ELR (cell line): ENCODE measurements at places on chromosomes 5 and 9.

- peak; percentile 45 for DNase-seq
Observed at GRCh38 chr9:128910906-128911305, 9.9 kb upstream of the PHYHD1 start.

DNA sequence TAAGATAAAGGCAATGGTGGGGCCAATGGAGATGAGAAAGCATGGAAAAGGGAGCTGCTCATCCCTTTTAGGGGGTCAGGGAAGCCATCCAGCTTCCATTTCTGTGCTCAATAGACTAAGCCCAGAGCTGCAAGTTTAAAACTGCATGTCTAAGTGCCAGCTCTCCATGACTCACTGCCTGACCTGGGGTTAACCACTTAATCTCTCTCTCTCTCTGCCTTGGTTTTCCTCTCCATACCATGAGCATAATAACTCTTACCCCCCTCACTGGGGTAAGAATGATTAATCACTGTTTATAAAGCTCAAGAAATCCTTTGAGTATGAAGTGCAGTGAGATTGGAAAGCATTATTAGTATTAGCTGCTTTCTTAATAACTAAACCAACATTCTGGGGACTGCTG lies 1382.4 kb upstream of the WWC1 start:
- DNase-seq = no peak

DNA sequence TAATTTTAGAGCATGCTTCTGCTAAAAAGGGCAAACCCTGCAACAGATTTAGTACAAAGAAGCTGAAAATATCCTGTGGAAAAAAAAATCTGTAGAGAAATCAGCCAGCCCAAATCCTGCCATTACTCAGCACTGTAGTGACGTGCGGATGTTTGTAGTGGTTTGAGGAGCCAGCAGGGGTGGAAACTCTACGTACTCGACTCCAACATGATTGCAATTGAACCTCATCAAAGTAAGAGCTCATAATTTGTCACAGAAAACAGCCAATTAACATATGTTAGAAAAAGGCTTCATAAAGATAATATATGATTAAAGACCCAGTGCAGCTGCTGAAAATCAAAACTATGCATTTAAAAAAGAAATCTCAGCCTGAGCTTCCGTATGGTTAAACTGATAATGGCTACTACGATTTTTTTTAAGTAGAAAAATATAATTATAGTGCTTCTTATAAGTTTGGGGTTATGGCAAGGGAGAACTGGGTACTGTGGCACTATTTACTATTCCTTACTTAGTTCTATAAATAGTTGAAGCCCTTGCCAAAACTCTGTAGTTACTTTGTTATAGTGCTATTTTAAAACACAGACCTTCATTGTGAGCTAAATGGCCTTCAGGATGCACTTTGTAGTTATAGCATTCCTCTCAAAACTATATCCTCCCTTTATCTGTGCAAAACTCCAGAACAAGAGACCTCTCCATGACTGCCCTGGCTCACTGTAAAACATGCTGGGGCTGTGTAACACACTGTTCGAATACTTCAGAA lies 49.4 kb downstream of the MEF2C start:
- DNase-seq = no peak

DNA sequence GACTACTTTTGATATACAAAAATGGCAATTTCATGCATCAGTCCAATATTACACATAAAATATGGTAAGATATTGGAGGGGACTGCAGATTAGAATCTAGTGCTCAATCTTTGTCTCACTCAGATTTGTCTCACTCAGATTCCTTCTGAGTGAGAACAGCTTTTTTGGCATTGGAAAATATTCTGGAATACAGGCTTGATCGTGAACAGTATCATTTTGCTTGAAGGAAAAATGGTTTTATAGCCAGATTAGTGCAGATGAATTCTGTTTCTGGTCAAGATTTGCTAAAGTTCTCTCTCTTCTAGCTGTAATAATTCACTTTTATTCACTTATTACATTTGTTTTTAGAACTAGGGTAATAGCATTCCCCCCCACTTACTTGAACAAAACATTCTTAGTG lies 51.2 kb downstream of the MAN2A1 start:
- DNase-seq = peak; percentile 4

- DNase-seq = no peak
Observed at GRCh38 chr9:14189578-14189977, 124.4 kb downstream of the NFIB start.

DNA sequence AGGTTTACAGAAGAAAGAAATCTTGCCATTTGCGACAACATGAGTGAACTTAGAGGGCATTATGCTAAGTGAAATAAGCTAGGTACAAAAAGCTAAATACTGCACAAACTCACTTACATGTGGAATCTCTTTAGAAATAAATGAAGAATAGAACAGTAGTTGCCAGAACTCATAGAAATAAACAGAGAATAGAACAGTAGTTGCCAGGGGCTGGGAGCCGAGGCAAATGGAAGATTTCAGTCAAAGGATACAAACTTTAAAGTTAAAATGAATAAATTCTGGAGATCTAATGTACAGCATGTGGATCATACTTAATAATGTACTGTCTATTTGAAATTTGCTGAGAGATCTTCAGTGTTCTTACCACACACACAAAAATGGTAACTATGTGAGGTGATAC lies 63.4 kb downstream of the FAM81B start:
- no peak for DNase-seq

- DNase-seq = peak; percentile 6
Observed at GRCh38 chr5:133319905-133320520, 268.2 kb downstream of the HSPA4 start.

- DNase-seq = peak; percentile 72
Observed at GRCh38 chr9:21995666-21996398, 1.2 kb downstream of the CDKN2B-AS1 start.

DNA sequence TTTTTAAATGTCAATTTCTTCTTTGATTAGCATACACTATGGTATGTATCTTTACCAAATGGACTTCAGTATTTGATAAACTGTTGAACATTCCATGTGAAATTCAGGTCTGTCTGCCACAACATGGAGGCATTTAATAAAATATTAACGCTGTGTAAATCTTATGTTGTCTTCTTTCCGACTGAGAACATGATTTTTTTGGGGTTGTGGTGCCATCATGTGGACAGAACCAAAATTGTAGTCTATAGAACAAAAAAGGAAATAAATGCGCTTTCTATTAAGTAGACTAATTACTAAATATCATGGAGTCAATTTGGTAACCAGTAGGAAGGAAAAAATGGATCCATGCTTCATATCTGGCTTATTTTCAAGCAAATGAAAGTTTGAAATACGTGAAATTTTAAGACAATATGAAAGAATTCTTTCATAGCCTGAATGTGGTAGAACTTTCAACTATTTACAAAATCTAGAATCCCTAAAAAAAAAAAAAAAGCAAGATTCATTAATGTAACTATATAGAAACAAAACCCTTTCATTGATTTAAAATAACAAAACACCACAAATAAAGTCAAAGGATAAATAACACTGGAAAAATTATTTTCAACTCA lies 2.8 kb upstream of the PLK2 start:
- DNase-seq = peak; percentile 74

- no peak for DNase-seq
Observed at GRCh38 chr9:8552732-8553131, 753.2 kb upstream of the DMAC1 start.

DNA sequence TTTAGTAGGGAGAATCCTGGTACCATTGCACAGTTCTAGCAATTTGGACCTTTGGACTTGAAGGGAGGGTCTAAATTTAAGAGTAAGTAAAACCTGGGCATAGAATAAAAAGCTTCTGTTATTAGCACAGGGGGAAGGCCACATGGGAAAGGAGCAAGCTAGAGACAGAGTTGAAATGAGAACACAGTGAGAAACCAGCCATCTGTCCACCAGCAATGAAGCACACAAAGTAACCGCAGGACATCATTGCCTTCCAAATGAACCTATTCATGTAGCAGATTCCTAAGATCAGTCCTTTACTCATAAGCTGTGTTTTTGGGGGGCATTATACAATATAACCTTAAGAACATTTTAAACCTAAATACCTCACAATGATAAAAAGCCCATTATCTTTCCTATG lies 407.4 kb downstream of the HCN1 start:
- no peak for DNase-seq

GRCh38 chr5:132759114-132760048 lies 12.2 kb downstream of the CCNI2 start:
- no peak for DNase-seq

DNA sequence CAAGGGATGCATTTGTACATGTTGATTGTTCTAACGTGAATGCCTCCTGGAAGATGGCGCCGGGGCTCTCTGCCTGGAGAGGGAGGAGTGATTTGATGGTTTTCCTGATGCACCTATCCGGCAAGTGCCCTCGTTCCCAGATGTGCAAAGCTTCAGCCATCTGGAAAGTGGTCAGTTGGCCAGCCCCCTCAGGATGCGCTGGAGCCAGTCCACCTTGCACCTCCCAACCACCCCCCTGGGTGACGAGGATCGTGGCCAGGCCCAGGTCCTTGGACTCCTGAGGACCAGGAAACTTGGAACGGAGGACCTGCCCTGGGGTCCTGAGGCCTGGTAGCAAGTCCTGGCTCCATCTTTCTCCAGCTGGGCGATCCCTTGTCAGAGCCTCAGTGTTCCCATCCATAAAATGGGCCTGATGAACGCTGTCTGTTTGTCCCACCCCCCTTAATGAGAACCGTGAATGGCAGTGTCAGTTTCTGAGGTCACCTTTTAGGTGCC lies 23.6 kb upstream of the RNU6ATAC start:
- no peak for DNase-seq

DNA sequence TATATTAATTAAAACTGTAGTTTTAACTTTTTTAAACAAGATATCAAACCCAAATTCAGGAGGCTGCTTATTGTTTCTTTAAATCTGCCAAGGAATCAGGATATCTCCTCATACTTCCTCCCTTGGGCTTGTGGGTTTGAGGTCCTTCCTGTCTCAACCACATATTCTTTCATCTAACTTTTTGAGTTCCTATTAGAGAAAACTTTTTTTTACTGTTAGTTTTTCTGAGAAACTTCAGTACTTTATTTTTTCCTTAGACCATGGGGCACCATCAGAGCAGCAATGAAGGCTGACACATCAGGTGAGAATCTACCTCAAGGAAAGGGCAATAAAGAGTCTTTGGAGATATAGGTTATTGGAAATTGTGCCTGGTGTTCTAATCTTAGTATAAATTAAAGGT lies 56.7 kb downstream of the TSSK1B start:
- no peak for DNase-seq

- DNase-seq = peak; percentile 18
Observed at GRCh38 chr9:72753266-72753893, 199.5 kb downstream of the ALDH1A1 start.

GRCh38 chr5:16179511-16179935 lies at the start of gene MARCHF11:
Gene MARCHF11, minus strand, starts transcription at chr5:16179791. Its CDS starts 216 bp downstream, at chr5:16179575.
- no peak for DNase-seq

DNA sequence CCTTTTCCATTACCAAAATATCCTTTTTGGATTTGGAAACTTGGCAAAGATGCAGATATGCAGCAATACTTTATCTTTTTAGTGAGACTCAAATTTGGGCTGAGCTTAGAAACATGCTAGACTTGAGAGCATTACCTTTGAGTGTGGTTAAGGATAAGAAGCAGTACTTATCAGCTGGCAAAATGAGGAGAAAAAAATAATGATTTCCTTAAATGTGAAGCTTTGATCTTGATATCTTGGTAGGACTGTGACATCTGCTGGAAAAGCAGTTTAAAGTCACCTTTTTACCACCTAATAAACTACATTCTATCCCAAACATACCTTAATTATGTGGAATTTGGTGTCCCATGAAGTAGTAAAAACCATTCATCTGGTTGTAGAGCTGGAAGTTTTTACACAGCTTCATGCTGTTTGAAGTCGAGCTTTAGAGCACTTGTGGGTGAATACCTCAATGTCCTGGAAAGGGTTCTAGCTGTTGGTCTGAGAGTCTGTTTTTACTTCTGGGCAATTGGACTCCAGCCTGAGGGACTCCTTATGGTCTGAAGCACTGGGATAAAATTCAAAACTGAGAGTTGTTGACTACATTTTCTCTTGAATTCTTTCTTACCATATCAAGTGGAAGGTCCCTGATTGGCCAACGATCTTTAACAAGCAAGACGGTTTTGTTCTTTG lies 53.4 kb downstream of the LRRC70 start:
- no peak for DNase-seq

DNA sequence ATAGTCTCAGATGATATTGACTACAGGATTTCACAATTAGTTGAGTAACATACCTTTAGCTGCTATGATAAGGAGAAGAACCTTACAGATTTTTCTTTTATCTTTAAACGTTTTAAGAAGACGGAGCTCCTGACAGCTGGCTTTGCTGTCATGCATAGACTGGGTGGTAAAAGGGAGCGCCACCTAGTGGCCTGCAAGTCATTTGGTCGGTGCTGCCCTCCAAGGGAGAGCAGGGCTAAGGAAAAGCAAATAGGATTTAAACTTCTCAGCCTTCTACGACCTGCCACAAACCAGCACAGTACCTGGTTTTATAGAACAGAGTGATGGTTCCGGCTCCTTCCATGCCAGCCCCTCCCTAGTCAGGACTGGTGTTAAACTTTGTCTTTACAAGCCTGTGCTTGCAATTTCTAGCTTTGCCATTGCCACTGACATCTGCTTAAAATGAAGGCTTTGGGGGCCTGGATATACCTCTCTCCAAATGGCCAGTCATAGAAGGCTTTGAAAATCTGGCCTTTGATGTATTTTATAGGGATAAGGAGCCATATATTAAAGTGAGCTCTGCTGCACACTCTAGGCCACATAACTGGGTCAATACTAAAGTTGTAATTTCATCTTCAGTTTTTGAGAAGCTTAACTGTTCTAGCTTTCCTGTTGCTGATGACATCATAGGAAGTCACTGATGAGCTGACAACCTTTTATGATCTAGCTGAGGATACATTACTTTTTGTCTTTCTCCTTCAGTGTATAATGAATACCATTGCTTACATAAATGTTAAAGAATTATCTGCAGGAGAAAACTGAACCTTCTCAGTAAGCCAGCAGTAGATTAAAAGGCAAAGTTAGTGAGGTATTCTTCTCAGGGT lies 31.1 kb upstream of the ADAMTSL1 start:
- DNase-seq = peak; percentile 85

DNA sequence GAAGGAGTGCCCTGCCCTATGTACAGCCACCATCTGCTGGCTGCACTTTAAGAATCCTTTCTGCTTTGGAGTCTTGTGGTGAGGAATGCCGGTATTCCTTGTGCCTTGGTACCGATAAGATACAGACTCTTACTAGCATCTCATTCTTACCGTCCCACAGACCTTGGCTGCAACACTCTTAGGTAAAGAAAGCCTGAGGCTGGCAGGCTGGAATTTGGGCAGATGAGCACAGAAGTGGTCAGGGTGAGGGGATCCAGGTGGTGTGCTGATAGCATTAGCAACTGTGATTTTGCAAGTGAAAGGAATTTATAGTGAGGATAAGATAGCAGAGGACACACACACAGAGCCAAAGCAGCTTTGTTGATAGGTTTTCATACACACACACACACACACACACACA lies 198.1 kb downstream of the ENC1 start:
- DNase-seq = no peak

DNA sequence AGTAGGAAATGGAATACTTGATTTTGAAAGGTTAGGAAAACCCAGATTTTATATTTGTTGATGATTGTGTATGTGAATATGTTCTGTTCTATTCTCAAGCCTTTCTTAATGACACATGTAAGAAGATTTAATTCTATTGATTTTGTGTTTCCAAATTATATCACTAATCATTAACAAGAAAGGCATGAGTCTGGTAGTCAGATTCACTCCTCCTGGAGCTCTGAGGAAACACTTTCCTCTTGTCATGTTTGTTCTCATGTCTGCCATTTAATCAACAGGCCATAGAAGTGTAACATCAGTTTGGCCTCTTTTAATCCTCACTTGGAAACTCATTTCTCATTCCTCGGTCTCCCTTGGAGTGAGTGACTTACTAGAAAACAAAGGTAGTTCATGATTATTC lies 40.6 kb upstream of the F2R start:
- DNase-seq = no peak

- DNase-seq = no peak
Observed at GRCh38 chr9:115241641-115242040, 123.7 kb upstream of the TNC start.
